ENCODE measurements at places on chromosomes 2 and 18.

DNA sequence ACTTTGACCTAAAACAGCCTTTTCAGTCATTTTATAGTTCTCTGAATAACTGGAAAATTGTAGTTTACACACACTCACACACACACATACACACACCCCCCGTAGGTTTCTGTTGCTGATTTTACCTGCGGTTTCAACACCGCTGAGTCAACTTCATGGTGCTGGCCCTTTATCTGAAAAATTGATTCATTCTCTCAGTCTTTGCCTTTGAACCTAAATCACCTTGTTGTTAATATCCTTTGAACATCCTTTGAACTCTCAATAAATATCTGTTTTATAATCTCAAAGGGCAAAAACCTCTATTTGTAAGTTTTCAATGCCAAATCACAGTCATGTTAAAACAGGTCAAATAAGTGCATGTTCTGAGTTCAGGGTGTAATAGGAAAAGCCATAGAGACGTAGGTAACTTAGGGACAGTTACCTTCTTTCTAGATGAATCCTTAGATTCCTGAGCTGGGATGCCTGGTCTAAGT lies 109.0 kb upstream of the BZW1 start:
- no peak for DNase-seq

DNA sequence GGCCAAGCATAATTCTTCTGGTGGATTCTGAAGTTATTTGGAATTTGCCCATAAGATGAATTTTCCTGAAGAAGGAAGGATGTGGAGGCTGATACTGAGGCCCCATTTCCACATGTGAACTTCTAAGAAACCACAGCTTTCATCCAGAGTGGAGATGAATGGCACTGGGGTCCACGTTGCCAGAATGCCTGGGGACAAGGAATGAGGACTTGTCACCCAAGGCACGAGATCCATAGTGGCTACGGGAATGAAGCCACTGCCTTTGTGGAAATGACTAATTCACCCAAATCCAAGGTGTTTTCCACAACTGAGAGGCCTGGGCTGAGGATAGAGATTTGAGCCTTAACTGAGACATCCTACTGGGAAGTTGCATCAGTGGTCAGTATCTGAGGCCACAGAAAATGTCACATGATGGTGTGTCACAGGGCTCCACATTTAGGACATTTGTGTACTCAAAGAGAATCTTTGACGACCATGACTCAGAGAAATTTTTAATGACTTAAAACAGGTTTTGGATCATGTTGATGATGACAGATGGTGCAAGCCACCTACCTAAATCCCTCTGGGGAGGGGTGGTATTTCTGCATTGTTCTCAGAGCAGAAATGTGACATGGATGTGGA lies 286.1 kb downstream of the SOX11 start:
- DNase-seq: peak; percentile 27

DNA sequence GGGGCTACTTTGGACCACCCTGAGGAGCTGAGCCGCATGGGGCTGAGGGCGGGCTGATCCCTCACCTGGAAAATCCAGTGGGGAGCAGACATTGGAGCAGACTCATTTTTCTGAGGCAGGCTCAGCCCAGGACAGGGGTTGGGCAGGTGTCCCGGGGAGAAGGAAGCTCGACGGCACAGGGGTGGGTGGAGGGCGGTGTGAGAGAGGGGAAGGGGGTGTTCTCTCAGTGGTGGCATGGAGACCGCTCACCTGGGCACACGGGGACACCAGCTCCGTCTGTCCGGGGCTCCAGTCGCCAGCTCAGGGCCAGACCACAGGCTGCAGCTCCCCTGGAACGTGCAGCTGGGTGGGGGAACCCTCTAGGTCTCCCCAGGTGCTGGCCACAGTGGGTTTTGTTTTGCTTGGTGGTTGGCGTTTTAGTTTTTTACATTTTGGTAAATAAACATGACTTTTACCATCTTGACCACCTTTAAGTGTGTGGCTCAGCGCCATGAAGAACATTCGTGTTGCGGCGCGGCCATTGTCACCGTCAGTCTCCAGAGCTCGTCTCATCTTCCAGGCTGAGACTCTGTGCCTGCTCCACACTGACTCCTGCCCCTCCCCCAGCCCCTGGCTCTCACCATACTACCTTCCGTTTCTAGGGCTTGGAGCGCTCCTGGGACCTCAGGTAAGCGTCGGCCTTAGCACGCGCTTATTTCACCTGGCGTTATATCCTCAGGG lies 4.3 kb upstream of the MAB21L4 start:
- DNase-seq: no peak

DNA sequence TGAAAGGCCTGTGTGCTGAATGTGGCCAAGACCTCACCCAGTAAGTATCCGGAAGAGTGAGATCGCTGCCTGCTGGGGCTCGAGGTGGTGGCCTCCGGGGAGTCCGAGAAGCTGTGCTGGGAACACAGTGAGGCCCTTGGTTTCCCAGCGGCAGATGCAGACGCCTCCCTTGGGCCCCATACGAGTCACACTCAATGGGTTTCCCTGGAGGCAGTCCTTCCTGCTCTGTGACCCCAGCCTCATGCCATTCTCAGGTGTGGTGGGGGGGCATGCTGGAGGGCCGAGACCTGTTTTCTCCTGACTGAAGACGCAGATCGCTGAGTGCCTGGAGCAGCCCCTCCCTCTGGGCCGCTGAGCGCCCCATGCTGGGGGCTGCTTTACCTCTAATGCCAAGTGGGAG lies 15.7 kb downstream of the CTDP1 start:
- no peak for DNase-seq
